ENCODE measurements at places on chromosomes 2 and 18. TPM values are rescaled to one million over a fixed set of nuclear protein-coding genes. Genes with fewer than 3 reads are reported as not detected.

The FSHR gene
- not detected for total RNA-seq

The IL1F10 gene
- not detected for total RNA-seq

The NAGK gene
- total RNA-seq = 65.3 TPM

The CHST10 gene
- 27.2 TPM for total RNA-seq

The WDPCP gene
- 53.5 TPM for total RNA-seq

The UPP2 gene
- total RNA-seq = 0.33 TPM

The RAPH1 gene
- total RNA-seq = 88.7 TPM

The SPEG gene
- 17.4 TPM for total RNA-seq

The MOGAT1 gene
- total RNA-seq = not detected

The NYAP2 gene
- total RNA-seq = 8.2 TPM

The CD8B2 gene
- 0.11 TPM for total RNA-seq

The FEV gene
- total RNA-seq = not detected

The CNOT9 gene
- 50.5 TPM for total RNA-seq

The FRZB gene
- total RNA-seq = 66.1 TPM

The ACVR1C gene
- 0.44 TPM for total RNA-seq

The NEU2 gene
- total RNA-seq = not detected

The ASPRV1 gene
- total RNA-seq = 4.3 TPM

The CD302 gene
- total RNA-seq = 28.5 TPM

The COLEC11 gene
- 2.7 TPM for total RNA-seq

The LIPG gene
- total RNA-seq = 20.2 TPM

The AMER3 gene
- total RNA-seq = 11.8 TPM

The LOXL3 gene
- 22.8 TPM for total RNA-seq

The SH3RF3 gene
- 6.3 TPM for total RNA-seq

The CSRNP3 gene
- 81.7 TPM for total RNA-seq

The PKP4 gene
- 118 TPM for total RNA-seq
